ENCODE measurements at places on chromosomes 13 and 19.

DNA sequence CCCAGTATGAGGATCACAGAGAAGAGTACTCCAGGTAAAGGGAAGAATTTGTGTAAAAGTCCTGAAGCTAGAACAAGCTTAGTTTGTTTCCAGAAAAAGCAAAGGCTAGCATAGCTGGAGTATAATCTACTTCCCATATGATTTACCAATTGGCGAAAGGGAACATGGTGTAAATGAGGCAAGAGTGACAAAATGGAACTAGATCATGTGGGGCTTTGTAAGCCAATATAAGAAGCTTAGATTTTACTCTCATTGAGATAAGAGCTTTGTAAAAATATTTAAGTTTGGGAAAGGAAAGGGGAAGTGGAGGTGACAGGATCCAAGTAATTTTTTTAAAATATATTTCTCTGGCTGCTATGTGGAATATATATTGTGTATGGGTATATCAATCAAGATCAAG, 234.9 kb downstream of the KCTD12 start:
- no peak for DNase-seq

DNA sequence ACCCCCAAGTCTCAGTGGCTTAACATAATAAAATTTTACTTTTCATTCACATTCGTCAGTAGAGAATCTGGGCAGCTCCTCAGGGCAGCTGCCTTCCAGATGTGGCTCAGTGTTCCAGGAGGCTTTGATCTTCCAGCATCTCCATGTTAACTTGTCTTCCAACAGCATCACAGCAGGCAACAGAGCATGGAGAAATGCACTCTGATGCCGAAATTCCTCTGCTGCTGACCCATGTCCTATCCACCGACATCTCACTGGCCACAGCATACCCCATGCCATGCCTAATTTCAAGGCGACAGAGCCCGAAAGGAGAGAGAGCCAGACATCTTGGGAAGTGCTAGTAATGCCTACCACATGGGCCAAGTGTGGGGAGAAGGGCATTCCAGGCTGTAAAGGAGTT, 64.9 kb upstream of the MEDAG start:
- no peak for DNase-seq

DNA sequence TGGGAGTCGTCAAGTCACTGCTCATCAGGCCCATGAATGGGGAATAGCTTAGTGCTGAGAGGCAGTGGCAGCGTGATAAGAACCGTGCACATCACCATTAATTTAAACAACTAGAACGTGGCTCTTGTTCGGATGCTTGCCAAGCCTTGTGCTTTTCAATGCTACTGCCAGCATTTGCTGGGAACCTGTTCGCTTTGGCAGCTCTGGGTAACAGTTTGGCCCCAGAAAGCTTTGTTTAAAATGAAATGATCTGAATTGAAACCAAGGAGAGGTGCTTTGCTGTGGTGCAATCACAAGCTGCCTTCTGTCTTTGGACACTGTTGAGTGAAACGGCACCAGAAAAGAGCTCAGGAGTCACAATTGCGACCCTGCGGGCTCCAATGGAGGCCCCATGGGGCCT, 53.5 kb upstream of the OLFM4 start:
- no peak for DNase-seq

- DNase-seq = no peak
Observed at GRCh38 chr19:40716031-40716481, 630 bp downstream of the COQ8B start.

- DNase-seq = no peak
Observed at GRCh38 chr13:89407357-89407756, 1736.2 kb downstream of the SLITRK5 start.

DNA sequence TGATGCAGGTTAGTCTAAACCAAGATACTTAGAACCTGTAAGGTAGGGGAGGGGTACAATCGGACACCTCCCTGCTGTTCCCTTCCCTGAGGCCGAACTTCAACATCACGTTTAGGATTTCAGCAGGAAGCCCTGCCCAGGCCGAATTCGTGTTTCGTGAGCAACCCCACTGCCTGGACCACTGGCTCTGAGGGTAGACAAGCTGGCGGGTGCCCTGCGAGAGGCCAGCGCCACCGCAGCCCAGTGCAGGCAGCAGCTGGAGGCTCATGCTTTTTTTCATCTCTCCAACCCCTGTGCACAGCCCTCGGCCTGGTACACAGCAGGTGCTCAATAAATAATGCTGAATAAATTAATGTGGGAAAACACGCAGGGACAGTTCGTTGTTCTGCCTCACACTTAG, 7.7 kb downstream of the HOMER3 start:
- DNase-seq = no peak

GRCh38 chr19:52391135-52391534, 6.5 kb upstream of the ZNF528 start:
- DNase-seq = peak; percentile 2

GRCh38 chr13:44921931-44922758, 67.1 kb downstream of the NUFIP1 start:
- DNase-seq = no peak

- DNase-seq = no peak
Observed at GRCh38 chr13:37409756-37410155, 188.8 kb downstream of the POSTN start.

GRCh38 chr19:9381361-9381785, 18.6 kb downstream of the ZNF177 start:
- DNase-seq = no peak

DNA sequence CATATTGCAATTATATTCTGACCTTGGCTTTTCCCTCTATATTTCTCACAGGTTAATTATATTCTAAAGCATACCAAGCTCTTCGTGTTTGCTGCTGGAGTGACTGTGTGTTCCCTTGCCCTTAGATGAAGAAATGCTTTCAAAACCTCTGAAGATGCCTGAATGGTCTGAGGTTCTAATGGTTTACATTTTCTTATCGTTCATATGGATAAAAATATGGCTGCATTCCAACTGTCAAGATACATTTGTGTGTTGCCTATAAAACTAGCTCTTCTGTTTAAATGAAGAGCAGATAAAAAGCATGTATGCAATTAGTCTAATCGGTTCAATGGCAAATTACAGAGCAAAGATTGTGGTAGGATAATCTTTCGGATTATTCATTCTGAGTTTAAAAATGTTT, 68.4 kb upstream of the ANKRD10 start:
- no peak for DNase-seq

DNA sequence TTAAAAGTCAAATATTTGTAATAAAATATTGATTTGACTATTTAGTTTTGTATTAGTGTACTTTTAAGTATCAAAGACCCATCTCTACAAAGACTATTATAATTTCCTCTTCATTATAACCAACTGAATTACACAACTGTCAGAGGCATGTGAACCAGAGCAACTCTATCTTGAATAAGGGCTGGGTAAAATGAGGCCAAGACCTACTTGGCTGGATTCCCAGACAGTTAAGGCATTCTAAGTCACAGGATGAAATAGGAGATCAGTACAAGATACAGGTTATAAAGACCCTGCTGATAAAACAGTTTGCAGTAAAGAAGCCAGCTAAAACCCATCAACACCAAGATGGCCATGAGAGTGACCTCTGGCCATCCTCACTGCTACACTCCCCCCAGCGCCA, 36.2 kb upstream of the ATP12A start:
- DNase-seq = no peak

- DNase-seq = no peak
Observed at GRCh38 chr13:89786531-89786930, 1561.0 kb upstream of the MIR17HG start.

Measured in AML-193 (cell line).